ENCODE measurements at places on chromosomes 7 and 10.

DNA sequence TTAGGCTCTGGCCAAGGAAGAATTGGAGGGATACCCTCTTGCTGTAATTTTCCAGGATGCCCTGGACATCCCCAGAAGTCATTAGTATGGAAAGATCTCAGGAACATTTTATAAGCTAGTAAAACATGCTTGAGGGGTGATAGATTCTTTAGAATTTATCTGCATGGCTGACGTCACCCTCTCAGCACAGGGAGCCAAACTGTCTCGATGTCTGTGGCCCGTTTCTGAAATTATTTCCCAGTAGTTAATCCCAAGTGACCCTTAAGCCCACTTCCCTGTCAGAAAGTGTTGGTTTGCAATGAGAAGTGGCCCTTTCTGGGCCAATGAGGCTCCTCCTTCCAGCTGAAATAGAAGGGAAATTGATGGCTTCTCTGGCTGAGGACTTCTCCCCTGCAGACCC is 184.5 kb upstream of the BMPER start:
- DNase-seq, result no peak

- DNase-seq, result no peak
These were observed 681.4 kb downstream of the LRMDA start for GRCh38 chr10:76112826-76113150.

- DNase-seq, result peak; percentile 13
These were observed 36.7 kb upstream of the UBE2H start for GRCh38 chr7:129989466-129989865.

DNA sequence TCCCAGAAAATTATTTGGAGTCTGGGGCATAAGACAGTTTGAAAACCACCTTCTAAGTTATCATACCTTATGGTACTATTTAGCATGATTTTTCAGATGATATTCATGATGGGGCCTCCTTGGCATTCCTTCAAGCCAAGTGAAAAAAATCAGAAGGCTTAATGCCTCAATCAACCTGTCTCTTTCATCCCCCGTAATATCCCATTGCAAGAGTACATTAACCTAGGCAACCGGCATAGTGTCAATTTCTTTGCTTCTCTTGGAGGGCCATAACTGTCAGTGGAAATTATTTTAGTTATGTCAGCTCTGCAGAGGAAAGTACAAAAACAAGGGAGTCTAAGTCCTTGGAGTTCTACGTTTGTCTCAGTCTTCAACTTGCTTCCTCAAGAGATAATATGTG is 43.4 kb downstream of the INHBA start:
- no peak for DNase-seq

DNA sequence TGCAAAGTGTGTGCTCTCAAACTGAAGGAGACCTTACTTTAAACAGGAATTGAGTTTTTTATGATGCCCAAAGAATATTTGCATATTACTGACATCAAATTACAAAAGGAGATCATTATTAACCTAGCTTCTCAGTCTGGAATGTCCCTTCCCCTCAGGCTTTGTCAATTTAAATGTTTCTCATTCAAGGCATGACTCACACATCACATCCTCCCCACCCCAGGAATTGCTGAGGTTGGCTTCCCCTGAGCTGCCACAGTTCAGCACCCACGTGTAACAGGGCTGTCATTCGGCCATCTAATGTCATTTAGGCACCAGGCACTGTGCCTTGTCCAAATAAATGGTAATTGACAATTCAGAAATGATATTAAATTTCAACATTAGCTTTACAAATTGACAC is 305.9 kb upstream of the MGMT start:
- DNase-seq, result no peak

- no peak for DNase-seq
These were observed 100.7 kb downstream of the FAM53B start for GRCh38 chr10:124643330-124644009.
